ENCODE measurements at places on chromosomes 5 and 9.

- no peak for DNase-seq
Observed at GRCh38 chr5:107295914-107296313, 374.8 kb downstream of the EFNA5 start.

DNA sequence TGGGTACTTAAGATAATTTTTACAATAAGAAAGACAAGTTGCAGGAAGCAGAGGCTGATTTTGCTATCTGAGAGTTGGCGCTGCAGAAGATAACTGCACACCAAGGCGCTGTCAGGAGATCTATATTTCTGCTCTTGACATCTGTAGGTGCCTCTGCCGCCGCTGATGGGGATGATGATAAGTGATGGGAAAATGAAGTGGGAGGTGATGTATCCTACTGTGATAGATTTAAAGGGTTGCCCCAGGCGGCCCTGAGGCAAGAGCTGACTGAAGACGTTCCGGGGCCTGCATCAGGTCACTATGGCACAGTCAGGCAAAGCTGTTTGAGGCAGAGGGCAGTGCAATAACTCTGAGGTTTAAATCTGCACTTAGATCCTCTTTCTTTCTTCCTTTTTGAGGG is 78.1 kb downstream of the SNCAIP start:
- DNase-seq = no peak

- DNase-seq = no peak
Observed at GRCh38 chr9:31847963-31848362, 536.5 kb upstream of the ACO1 start.

DNA sequence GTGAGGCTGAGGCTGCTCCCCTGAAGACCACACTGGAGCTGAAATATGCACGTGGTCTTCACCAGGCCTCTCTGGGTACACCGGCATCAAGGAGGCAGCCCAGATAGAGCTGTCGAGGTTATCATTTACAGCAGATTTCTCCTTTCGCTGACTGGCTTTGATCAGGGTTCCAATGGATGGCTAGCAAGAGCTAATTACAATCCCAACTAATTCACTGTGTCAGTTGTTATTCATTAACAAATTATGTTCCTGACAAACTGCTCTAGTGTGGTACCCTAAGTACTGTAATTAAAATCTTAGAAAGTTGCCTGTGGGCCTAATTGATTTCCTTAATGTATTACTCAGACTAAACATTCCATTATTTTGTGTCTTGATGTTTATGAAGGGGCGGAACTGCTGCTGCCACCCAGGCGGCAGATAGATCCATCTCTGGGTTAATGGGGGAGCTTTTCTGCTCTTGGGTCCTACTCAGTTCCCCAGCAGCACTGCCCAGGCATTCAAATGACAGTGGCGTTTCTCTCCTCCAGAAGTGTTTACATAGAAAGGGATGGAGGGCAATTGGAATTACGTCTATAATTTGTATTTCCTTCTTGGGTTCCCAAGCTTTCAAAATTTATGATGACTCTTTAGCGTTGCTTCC is 71.7 kb upstream of the RAD23B start:
- no peak for DNase-seq

GRCh38 chr5:107616213-107616612 is 54.5 kb downstream of the EFNA5 start:
- no peak for DNase-seq
